CD4-positive, alpha-beta T cell (primary cell): ENCODE measurements at places on chromosomes 7 and 10. TPM values are rescaled to one million over a fixed set of nuclear protein-coding genes. Genes with fewer than 3 reads are reported as not detected.

The PDLIM1 gene
- total RNA-seq = 0.41 TPM

The NKX1-2 gene
- not detected for total RNA-seq

The ABCF2 gene
- total RNA-seq = 13.2 TPM

The SAP25 gene
- total RNA-seq = 53.4 TPM

The FOXI2 gene
- total RNA-seq = not detected

The CC2D2B gene
- total RNA-seq = not detected

DNA sequence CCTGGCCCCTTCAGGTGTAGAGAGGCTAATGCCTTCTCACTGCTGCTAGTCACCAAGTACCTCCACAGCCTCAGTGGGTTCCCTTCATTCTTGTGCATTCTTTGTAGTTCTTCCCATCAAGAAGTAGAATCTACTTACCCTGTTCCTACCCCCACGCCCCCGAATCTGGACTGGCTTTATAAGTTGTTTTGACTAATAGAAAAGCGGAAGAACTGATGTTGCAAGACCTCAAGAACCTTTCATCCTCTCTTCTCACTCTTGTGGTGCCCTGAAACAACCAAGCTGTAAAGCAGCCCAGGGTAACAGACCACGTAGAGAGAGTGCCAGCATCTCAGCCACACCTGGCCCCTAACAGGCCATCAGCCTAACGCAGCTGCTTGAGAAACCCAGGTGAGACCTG is 23.2 kb upstream of the LAMB1 start:
- no peak overlapping the region for H3K27ac ChIP-seq
- H3K27me3 ChIP-seq = peaks cover 2% of the 10 kb centered on the region
- no peaks in the 10 kb centered on the region for H3K4me1 ChIP-seq
- no peak overlapping the region for H3K4me3 ChIP-seq
- H3K36me3 ChIP-seq = no peaks in the 10 kb centered on the region
- no peak for DNase-seq

DNA sequence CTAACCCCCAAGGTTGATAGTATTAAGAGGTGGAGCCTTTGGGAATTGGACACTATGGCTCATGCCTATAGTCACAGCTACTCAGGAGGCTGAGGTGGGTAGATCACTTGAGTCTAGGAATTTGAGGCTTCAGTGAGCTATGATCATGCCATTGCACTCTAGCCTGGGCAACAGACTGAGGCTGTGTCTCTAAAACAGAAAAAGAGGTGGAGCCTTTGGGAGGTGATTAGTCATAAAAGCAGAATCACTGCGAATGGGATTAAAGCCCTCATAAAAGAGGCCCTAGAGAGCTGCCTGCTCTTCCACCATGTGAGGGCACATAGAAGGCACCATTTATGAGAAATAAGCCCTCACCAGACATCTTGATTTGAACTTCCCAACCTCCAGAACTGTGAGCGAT is 81.9 kb downstream of the SKAP2 start:
- no peaks in the 10 kb centered on the region for H3K4me1 ChIP-seq
- DNase-seq = no peak
- H3K4me3 ChIP-seq = no peak overlapping the region
- no peaks in the 10 kb centered on the region for H3K36me3 ChIP-seq
- H3K27ac ChIP-seq = no peak overlapping the region
- H3K27me3 ChIP-seq = no peaks in the 10 kb centered on the region

GRCh38 chr10:97037365-97038361 is 148.1 kb downstream of the SLIT1 start:
- H3K27me3 ChIP-seq = no peaks in the 10 kb centered on the region
- peak; percentile 55 for DNase-seq
- no peak overlapping the region for H3K27ac ChIP-seq
- H3K4me1 ChIP-seq = peaks cover 10% of the 10 kb centered on the region
- peak overlapping the region; percentile 45 for H3K4me3 ChIP-seq

- H3K36me3 ChIP-seq = no peaks in the 10 kb centered on the region
- no peaks in the 10 kb centered on the region for H3K4me1 ChIP-seq
- no peak overlapping the region for H3K4me3 ChIP-seq
- no peak overlapping the region for H3K27ac ChIP-seq
- peaks cover 10% of the 10 kb centered on the region for H3K27me3 ChIP-seq
Measured at GRCh38 chr7:94423863-94424735, 29.4 kb downstream of the COL1A2 start.

DNA sequence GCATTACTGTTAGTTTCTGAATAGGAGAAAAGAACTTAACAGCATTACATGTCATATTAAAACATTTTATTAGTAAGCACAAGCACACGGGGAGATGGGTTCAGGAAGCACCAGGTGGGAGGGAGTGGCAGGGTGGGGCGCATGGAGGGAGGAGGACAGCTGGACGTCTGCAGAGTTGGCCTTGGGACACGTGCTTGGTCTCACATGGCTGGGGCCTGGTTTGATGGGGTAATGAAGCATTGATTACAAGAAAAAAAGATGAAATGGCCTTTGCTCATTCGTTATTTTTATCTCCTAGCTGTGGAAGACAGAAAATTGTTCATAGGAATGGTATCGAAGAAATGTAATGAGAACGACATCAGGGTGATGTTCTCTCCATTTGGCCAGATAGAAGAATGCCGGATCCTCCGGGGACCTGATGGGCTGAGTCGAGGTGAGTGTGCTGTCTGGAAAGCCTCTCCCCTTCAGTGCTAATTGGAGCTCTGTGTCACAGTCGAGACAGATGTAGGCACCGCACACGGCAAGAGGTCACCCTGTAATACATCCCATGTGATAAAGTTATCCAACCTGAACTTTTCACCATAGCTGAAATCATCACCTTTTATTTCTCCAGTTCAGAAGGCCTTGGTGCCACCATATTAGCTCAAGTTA is 239.9 kb downstream of the CELF2 start:
- no peak overlapping the region for H3K4me3 ChIP-seq
- peak overlapping the region; percentile 48 for H3K27ac ChIP-seq

- no peaks in the 10 kb centered on the region for H3K4me1 ChIP-seq
- H3K36me3 ChIP-seq = peaks cover 22% of the 10 kb centered on the region
- H3K27me3 ChIP-seq = no peaks in the 10 kb centered on the region
- no peak for DNase-seq
- no peak overlapping the region for H3K4me3 ChIP-seq
Measured at GRCh38 chr10:118680197-118680596, 74.6 kb downstream of the CACUL1 start.

DNA sequence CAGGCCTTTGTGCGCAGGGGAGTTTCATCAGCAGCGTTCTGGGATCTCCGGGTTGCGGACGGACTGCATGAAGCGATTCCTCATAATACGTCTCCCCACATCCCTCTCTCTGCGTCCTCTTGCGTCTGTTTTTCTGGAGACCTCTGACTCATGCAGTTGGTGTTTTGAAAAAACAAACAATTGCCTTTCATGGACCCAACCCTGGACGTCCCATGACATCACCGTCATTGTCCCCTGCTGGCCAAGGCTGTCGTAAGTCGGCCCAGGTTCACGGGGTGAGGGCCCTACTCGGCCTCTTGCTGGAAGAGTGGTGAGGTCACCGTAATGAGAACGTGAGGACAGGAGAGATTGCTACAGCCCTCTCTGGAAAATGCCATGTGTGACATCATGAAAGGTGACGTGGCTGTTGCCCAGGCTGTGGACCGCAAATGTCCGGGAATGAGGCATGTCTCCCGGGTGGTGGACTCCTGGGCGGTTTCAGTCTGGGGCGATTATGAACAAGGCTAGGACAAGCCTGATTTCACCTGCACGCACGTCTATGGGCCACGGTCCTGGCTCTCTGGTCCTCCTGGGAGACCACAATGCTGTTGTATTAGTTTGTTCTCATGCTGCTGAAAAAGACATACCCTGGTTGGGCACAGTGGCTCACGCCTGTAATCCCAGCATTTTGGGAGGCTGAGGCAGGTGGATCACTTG is 9.8 kb upstream of the MAFK start:
- no peak overlapping the region for H3K4me3 ChIP-seq
- DNase-seq = no peak
- H3K27me3 ChIP-seq = no peaks in the 10 kb centered on the region
- no peaks in the 10 kb centered on the region for H3K36me3 ChIP-seq
- H3K27ac ChIP-seq = no peak overlapping the region

DNA sequence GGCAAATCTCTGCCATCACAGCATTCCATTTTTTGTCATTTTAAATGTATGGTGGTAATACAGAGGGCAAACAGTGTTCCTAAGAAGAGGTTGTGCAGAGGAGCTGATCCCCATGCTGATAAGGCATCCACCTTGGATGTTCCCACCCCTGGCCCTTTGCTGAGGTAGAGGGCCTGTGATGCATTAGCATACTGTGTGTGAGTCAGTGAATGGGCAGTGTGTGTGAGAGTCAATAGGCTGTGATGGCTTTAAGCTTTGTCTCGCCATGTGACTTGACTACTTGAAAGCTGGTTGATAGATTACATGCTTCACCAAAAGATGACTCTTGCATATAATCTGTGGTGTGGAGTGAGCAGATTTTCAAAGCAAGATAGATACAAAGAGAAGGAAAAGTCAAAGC is 81.3 kb downstream of the INSYN2A start:
- H3K4me3 ChIP-seq = no peak overlapping the region
- no peak overlapping the region for H3K27ac ChIP-seq
- H3K27me3 ChIP-seq = no peaks in the 10 kb centered on the region
- H3K4me1 ChIP-seq = no peaks in the 10 kb centered on the region
- DNase-seq = no peak
